ENCODE measurements at places on chromosomes 7 and 10.

- no peak for DNase-seq
These were observed 94.9 kb upstream of the INSYN2A start for GRCh38 chr10:127291329-127291728.

DNA sequence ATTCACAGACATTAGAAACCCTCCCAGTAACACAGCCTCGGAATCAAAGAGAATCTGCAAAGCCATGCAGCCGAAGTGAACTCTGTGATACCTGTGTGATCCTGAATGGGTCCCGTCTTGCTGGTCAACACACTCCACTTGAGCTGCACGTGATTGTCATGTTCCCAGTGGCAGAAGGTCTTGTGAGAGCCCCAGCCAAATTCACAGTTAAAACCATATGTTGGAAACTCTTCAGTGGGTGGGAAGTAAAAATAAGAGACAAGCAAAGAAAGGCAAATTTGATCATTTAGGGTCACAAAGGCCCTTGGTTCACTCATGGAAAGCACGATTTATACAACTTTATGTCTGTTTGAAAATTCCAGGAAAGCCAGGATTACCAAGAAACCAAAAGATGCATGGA is 142.3 kb downstream of the NRP1 start:
- no peak for DNase-seq

GRCh38 chr7:79968077-79968648 is 166.5 kb upstream of the GNAI1 start:
- no peak for DNase-seq

- no peak for DNase-seq
These were observed 2.0 kb upstream of the CPN1 start for GRCh38 chr10:100083623-100084022.

DNA sequence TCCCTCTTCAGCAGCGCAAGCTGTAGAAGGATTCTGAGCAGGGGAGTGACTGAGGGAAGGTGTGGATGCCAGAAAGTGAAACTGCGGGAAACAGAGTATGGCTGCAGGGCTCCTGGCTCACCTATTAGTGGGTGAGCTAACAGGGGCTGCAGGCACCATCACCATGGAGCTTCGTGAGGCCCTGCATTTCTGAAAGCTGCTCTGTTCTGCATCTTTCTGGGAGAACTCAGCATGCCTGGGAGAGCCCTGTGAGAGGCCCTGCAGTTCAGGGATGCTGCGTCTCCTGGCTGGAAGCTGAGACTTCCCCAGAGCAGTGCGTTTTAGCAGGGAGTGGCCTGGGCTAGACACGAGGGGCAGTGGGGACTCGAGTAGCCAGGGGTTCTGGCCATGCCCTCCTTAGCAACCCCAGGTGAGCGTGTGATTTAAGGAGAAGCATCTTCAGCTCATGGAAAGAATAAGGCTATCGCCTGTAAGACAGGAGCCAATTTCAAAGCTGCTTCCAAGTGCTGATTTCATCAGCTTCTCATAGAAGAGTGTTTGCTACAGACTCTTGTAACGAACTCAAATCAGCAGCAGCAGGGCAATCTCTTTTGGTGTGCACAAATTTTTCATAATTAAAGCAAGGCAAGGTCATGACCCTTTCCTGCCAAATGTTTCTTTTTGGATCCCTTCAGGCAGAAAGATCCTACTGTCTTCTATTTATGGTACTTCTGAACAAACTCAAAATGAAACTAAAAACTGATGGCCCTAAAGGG is 293.6 kb upstream of the ZNF32 start:
- DNase-seq: no peak

- DNase-seq: no peak
These were observed 124.4 kb downstream of the AMPH start for GRCh38 chr7:38506756-38507155.

- no peak for DNase-seq
These were observed 6.1 kb downstream of the AP5Z1 start for GRCh38 chr7:4781366-4782069.
